SK-N-DZ (cell line): ENCODE measurements at places on chromosomes 5 and 9.

GRCh38 chr5:31383734-31384133 is 148.2 kb downstream of the DROSHA start:
- no peak for DNase-seq

DNA sequence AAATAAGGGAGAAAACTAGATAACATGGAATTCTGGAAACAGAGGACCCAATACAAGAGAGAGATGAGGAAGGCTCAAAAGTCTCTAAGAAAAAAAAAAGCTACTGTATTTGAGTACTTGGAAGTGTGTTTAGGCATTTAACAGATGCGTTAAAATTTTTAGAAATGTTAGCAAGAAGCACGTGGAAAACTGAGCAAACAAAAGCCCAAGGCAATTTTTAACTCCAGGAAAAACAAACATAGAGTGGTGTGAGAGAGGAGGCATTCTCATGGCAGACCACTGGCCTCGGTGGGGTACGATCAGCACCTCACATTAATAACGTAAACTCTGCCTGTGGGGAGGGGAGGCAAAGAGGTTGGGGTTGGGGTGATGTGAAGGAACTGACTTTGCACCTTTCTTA is 321.4 kb downstream of the GADD45G start:
- DNase-seq, result no peak

GRCh38 chr5:95730730-95731570 is at the start of gene RHOBTB3:
RHOBTB3 (plus strand) TSS chr5:95731336; CDS start chr5:95731683, 347 bp downstream.
- DNase-seq, result peak; percentile 83

DNA sequence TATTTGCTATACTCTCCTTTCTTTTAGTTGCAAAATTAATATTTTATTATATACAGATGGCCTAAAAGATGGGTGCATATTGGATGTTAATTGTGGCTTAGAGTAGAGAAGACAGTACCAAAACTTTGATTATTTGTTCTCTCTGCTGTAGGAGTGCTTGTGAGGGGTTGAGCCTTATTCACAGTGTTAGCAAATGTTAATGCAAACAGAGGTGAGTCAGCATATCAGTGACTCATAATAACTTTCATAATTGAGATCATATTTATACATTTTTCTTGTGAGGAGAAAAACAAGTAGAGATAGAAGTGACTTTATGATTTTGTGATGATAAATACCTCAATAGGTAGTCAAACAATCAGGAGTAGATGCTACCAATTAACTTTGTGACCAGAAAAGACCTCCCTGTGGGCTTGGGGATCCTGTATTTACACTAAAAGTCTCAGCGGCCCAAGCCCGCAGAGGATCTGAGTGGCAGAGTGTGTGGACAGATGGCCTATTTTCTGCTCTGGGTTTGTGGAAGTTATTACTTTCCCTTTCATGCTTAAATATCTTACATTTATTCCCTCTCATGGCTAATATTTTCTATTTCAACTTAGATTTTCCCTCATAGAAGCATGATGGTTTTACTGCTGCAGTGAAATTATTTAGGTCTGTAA is 226.5 kb downstream of the TAF11L14 start:
- DNase-seq, result no peak

DNA sequence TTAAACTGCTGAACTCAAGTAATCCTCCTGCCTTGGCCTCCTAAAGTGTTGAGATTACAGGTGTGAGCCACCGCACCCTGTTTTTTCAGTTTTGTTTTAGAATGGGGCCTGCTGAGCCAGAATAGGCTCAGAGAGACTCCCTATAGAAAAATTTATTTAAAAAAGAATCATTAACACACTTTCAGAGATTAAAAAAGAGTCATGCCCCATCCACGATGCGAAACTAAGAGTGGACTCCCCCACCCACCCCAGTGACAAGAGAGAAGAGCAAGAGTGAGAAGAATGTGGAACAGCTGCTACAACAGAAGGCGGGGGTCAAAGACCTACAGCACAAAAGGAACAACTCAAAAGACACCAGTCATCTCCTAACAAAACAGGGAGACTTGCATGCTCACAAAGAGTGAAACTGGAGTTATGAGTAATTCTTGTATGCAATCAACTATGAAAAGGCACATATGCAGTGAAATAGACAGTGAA is 47.2 kb downstream of the GLDC start:
- DNase-seq, result no peak

DNA sequence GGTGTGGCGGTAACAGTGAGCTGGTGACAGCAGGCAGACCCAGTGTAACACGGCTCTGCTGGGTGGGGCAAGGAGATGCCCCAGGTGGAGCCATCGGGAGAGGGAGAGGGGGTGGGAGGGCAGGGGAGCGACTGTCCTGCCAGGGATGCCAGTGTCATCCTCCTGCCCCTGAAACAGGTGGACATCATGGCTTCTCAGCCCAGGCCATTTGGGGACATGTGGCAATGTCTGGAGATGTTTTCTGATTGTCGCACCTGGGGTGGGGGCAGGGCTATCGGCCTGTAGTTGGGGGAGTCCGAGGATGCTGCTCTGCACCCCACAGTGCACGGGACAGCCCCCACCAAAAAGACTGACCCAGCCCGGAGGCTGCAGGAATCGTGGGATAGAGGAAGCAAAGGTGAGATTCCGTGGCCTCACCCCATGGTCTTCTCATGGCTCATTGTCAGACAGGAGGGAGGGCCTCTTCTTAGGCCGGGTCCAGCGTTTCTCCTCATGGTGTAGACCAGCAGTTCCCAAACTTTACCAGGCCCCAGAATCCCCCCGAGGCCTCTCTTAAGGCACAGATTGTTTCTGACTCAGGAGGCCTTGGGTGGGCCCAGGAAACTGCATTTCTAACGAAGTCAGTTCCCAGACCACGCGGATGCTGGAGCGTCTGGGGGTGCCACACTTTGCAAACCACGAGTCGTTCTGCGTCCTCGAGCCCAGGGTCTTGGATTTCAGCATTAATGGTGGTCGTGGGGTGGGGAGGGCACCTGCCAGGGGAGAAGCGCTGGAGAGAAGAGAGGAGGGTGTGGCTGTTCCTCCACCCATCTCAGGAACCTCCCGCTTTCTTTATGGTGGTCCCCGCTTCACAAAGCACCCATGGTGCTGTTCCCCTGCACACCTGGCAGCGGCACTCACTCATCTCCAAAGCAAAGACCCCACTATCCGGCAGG is 11.0 kb downstream of the COL5A1 start:
- DNase-seq, result no peak

DNA sequence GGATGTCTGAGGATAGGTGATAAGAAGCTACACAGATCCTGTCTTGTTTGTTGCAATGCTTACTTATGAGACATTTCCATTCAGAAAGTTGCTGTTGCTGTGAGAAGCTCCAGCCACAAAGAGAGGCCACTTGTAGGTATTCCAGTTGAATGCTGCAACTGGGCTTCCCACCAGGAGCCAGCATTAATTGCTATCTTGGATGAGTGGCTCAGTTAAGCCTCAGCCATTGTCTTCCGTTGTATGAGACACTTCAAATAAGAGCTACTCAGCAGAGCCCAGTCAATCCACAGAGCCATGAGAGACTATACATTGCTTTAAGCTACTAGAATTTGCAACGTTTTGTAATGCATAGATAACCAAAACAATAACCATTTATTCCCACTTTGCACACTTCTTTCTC is 104.3 kb upstream of the ARRDC3 start:
- DNase-seq, result no peak

DNA sequence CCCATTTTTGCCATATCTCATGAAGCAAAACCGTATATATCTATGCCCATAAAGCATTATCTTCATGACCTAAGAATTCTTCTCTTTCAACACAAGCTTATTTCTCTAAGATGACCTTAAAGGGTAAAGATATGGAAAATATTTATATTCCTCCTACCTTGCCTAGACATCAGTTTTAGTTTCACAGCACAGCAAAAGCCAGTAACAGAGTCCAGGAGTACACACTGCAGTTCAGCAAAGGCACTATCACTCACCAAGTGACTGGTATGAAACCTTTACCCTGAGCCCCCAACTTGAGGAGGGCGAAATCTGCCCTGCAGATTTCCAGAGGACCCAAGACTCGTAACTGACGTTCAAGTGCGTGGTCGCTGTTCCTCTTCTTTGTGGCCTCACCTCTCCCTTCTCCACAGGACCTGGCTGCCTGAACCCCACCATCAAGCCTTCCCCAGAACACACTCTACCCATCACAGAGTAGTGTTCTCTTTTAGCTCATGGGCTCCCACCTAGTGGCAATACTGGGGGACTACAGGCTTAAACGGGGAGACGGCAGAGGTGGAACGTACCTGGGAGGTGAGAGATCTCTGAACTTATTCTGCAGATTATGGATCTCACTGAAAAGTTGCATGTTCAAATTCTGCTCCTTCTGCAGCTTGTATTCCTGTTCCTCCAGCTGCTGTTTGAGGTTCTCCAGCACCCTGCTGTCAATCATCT is 141.0 kb downstream of the CDK5RAP2 start:
- DNase-seq, result no peak
